ENCODE measurements at places on chromosomes 12 and 14.
A peak's percentile ranks its signal among the peaks of the same experiment; 100 is the strongest.

DNA sequence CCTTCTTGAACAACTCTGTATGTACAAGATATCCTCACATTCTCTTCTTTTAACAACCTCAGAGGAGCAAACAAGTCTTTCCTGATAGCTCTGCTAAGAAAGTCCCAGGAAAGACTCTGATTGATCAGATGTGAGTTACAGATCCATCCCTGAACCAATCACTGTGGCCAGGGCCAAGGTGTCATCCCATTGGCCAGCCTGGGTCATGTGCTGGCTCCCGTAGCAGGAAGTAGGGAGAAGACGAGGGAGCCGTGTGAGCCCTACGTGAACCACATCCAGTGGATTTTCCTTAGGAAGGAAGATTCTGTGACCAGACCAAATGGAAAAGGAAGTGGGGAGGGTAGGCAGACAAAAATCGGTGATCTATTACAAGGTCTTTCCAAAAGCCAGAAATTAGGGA is 5.6 kb downstream of the P2RX7 start:
- DNase-seq, result no peak

GRCh38 chr14:92105893-92106142 is 564 bp downstream of the ATXN3 start:
- peak; percentile 55 for DNase-seq

- no peak for DNase-seq
Measured at GRCh38 chr12:70966046-70966445, 45.5 kb upstream of the PTPRR start.

DNA sequence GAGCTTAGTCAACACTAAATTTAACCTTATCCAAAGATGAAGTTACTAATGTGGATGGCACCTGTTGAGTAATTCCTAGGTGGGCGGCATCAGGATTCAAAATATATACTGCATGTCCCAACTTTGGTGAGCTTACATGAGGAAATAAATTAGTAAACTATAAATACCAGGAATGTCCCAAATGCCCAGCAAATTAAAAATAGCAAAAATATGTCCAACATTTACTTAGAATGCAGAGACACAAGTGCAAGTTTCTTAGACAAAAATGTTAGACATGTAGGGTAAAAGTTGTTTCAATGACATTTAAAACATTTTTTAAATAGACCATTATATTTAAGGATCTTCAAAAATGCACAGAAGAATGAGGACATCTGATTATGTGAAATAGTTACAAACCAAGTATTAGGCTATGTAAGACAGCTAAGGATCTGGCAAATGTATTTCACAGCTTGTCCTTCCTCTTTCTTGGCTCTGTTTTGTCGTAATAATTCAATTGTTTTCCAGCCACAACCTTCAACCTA is 115.9 kb downstream of the NAV3 start:
- DNase-seq, result no peak

Measured in left renal pelvis (tissue), 4 donors.